ENCODE measurements at places on chromosomes 5 and 9.

GRCh38 chr9:111983484-111983908, 86.9 kb downstream of the UGCG start:
- DNase-seq = no peak

DNA sequence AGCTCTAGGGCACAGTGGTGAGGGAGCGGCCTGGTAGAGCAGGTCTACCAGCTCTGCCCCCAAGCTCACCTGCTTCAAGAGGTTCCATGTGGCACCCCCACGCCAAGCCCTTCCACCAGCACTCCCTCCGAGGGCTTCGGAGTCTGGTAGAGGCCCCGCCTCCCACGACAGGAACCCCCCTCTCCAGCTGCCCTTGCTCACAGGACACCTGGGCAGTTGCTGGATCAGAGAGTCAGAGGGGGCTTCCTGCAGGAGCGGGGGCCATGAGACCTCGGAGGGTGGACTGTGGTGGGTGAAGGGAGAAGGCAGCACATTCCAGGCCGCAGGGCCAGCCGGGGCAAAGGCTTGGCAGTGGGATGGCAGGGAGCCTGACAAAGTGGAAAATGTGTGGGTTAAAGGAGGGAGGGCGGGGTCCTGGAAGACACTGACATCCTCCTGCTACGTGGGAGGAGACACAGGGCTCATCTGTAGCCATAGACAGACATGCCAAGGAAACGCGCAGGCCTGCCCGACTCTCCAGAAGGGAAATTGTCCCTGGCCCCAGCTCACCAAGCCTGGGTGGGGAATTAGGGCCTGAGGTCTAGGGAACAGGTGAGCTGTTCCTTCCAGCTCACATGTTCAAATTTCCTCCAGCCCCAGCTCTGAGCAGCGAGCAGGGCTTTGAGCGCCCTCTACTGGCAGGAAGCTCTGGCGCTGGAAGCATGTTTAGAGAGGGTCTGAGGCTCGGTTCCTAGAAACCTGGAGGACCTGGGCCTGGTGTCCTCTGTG, 74.2 kb downstream of the NTNG2 start:
- peak; percentile 65 for DNase-seq

DNA sequence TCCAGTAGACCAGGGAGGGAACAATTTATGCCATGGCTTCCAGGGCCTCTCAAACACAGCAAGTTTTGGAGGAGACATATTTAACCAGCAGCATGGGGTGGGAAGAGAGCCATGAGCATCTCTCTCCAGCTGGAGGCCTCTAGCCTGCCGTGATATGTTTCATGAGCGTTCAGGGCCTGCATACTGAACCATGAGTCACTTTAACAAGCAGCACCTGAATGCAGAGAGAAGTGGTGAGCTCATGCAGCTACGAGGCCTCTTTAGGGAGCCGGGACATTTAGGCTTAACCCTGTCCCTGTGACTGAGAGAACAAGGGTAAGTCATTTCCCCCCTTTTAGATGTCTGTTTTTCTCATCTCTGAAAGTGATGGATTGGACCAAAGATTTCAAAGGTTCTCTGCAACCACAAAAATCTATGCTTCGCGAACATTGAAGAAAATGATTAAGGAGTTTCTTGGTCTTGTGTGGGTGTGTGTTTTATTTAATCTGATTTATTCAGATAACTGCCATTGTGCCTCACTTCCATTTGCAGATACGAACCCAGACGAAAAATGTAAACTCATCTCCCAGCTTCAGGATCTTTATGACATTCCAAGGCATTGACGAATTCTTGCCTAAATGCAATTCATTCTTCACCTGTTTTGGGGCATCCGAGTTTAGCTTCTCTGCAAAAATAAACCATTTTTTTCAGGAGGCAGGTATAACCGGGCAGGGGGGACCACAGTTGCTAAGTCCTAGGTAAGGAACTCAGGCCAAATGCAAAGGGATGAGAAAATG, 157.0 kb downstream of the GABBR2 start:
- no peak for DNase-seq

GRCh38 chr5:102624405-102624804, 125.6 kb upstream of the SLCO6A1 start:
- no peak for DNase-seq

GRCh38 chr5:92560698-92561401, 1020.2 kb downstream of the NR2F1-AS1 start:
- no peak for DNase-seq

DNA sequence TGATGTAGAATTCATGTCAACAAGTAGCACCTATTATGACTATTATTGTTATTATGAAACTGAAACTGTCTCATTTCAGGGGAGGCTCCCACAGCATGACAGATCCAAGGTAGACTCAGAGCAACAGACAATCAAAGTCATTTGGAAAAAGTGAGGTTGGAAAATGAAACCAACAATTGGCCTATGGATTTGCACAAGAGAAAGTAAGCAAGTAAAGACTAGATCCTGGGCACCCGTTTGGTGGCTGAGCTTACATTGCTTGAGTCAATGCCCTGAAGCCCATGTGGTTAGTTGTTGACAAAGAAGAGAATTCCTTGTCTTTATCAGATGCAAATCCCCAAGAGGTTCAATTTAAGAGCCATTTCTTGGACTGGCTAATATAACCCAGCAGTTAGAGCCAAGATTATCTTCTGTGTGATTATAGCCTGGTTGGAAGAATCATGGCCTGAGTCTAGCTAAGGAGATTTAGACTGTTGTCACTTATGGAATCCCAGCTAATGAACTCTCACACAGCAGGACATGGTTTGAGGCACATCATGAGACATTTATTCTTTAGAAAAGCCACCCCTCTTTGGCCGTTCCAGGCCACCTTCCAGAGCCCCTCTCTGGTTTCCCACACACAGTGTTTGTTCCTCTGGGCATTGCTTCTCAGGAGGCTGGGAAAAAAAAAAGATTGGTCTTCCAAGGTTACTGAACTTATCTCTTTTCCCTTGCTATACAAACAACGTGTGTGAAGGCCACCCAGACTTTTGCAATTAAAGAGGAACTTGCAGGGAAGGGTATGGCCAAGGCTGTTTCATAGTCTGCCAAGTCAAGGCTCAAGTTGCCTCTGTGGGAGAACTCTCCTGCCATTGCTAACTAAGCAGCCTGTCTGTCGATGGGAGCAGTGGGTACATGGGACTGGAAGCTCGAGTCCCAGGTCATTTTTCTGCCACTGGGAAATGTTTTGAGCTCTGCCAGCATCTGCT, 399.5 kb downstream of the ENC1 start:
- DNase-seq = no peak

GRCh38 chr5:113115061-113115460, 138.5 kb downstream of the DCP2 start:
- DNase-seq = no peak

GRCh38 chr9:100307080-100307479, 45.7 kb downstream of the TEX10 start:
- DNase-seq = no peak

GRCh38 chr5:32329395-32329834, 16.7 kb upstream of the MTMR12 start:
- DNase-seq = no peak

DNA sequence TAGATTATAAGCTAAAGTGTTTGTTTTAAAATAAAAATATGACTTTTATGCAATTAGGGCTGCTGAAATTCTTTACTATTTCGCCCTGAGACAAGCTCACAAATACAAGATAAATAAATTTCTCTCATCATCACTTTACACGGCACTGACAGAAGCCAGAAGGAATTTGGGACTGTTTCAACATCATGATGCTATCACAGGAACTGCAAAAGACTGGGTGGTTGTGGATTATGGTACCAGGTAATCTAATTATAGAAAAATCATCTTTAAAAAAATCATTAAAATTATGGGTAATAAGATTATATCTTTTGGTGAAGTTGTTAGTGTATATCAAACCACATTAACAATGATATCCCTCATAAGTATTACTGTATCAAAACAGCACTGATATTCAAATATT, 95.0 kb downstream of the MAN2A1 start:
- no peak for DNase-seq

- no peak for DNase-seq
Measured at GRCh38 chr5:138188626-138189025, 9.7 kb downstream of the KIF20A start.

GRCh38 chr5:101429241-101429640, 526.2 kb upstream of the ST8SIA4 start:
- no peak for DNase-seq

- DNase-seq = no peak
Measured at GRCh38 chr5:131245312-131245711, 18.5 kb upstream of the CDC42SE2 start.

DNA sequence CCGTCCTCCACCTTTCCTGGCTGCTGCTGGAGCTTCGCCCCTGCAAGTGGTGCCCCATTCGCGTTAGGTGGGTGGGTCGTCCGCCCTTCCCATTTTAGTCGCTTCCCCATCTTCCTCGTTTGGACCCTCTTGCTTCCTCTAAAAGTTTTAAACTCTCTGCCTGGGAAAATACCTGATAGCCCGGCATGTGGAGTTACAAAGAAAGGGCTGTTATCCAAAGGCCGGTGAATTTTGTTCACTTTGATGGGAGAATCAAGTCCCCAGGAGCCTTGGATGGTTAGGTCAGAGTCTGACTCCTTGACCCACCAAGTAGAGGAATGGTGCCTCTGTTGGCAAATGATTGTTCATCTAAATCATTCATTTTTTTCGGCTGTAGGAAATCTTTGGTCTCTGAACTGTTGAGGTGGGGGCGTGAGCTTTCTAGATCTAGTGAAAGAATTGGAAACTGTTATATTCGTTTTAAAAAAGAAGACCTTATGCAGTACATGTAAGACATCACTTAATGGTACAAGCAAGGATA, 29.5 kb upstream of the APC start:
- DNase-seq = no peak

- DNase-seq = no peak
Measured at GRCh38 chr9:36136894-36137391, 410 bp downstream of the GLIPR2 start.

DNA sequence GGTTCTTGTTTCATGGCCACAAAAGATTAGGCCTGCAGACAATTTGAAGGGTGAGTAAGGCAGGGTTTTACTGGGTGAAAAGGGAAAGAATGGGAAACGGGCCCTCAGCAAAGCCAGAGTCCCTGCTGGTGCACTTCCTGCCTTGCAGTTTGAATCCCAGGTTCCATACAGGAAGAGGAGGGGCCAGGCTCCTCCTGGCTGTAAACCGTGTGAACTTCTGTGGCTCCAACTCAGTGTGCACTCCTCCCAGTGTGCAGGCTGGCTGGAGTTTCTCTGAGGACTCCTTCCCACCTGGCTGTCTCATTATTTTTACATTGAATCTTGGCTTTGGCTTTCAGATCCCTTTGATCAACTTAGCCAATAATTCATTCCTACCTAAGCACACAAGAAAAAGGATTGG, 367.1 kb upstream of the KLF4 start:
- DNase-seq = no peak

DNA sequence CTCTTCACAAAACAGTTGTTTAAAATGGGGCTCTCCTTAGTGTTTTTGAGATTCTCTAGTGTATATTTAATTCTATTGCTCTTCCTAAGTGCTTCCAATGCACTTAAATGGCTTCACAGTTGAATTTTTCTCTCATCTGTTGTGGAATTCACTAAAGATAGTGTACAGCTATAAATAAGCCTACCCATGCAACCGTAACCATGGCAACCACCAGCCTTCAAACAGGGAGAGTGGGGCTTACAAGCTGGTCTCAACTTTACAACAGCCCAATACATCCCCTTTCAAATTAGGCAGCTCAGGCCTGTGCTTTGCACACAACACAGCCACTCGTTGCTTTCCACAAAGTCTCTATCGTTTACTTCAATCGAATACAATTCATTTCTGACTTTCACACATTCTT, 144.0 kb upstream of the PLPPR1 start:
- no peak for DNase-seq

GRCh38 chr5:175658299-175659145, 651 bp downstream of the HRH2 start:
- no peak for DNase-seq

GRCh38 chr5:123359454-123360200, 63.6 kb downstream of the CEP120 start:
- no peak for DNase-seq

DNA sequence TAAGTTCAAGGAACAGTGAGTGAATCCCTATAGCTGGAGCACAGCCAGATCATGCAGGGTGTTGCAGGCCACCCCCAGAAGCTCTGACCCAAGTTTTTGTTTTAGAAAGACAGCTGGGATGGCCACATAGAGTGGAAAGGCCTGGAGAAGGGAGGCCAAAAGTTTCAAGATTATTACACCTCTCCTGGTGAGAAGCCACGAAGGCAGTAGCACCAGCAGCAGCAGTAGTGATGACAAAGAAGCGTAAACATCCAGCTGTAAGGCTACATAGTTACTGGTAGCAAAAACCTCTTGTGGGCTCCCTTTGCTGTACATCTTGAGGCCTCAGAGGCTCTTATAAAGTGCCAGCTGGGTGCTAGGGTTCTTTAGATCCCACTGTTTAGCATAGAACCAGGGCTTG, 11.8 kb downstream of the ADAMTSL1 start:
- no peak for DNase-seq

DNA sequence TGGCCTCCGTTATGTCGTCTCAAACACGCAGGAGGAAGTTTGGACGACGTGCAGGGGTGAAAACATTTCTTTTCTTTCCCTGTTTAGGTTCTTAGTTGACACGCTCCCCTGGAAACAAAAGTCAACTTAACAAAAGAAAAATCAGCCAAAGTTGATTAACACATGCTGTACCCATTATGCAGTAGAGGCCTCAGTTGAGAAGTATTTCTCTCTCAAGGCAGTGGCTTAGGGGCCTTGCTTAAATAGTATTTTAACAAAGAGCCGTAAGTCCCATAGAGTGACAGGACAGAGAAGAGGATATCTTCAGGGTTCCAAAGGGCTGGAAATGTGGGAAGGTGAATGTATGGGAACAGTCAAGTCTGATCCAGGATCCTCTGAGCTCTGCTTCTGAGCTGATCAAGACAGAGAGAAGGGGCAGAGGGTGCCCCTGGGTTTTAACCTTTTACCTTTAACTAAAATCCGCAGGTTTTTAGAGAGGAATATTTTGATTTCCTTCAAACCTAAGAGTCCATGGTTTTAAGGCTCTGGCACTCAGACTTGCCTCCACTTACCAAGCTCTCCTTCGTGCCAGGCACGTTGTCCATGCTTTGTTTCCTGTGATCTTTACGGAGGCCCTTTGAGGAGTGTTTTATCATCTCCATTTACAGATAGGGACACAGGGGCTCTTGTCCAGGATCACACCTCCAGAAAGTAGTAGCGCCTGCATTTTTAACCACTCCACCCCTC, 629 bp upstream of the CD74 start:
- no peak for DNase-seq

- no peak for DNase-seq
Measured at GRCh38 chr5:59622848-59623247, 270.7 kb downstream of the PDE4D start.

DNA sequence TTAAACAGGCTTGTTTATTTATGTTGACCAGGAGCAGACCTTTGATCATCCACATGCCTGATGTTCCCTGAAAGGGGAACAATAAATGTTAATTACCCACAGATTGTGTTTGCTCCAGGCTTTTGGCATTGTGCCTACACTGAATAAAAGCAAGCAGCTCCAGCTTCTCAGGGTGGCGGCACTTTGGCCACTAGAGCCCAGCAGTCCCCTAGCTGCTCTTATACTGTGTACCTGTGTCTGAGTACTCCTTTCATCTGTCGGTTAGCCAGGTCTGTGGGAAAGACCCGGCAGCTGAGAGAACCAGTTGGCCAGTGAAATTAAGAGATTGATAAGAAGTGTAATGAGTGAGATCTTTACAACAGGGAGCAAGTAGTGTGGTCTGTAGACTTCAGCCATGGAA, 254.8 kb upstream of the FTMT start:
- no peak for DNase-seq
